Small intestine (tissue), 16 donors: ENCODE measurements at places on chromosomes 12 and 14. TPM values are rescaled to one million over a fixed set of nuclear protein-coding genes. Genes with fewer than 3 reads are reported as not detected.
A peak's percentile ranks its signal among the peaks of the same experiment; 100 is the strongest.

DNA sequence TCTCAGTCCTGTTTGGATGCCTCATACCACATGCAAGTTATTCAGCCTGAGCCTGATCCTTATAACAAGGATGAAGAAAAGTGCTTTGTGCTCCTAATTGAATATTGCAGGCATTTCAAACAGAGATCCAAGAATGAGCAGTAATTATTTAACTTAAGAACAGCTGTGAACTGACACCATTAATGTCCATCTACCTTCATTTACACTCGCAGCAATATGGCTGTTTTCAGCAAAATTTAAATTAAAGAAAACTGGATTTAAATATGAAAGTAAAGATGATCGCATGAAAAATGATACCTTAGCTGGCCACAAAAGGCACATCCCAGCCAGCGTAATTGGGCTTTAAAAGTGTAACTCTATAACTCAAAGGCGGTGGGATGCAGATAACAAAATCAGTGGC lies 466.3 kb downstream of the GALC start:
- DNase-seq, result no peak

DNA sequence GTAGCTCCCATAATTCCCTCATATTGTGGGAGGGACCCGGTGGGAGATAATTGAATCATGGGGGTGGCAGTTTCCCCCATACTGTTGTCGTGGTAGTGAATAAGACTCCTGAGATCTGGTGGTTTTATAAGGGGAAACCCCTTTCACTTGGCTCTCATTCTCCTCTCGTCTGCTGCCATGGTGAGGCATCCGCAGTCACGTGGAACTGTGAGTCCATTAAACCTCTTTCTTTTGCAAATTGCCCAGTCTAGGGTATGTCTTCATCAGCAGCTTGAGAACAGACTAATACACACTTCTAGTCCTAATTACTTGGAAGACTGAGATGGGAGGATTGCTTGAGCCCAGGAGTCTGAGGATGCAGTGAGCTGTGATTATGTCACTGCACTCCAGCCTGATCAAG lies 64.4 kb downstream of the TMX1 start:
- DNase-seq, result no peak

DNA sequence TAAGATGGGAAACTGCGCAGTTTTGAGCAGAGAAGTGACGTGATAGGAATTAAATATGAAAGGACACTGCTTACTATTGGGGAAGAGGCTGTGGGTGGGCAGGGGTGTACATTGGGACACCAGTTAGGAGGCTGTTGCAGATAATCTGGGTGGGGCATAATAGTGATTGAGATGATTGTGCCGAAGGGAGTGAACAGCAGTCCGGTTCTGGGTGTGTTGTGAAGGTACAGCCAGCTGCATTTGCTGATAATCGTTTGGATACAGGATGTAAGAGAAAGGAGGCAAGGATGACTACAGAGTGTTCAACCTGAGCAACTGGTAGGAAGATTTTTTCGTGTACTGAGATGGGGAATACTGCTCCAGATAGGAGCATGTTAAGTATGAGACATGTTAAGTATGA lies 205.2 kb upstream of the NEDD1 start:
- DNase-seq, result no peak

GRCh38 chr12:87756111-87756510 lies 273.1 kb downstream of the C12orf50 start:
- DNase-seq, result no peak

DNA sequence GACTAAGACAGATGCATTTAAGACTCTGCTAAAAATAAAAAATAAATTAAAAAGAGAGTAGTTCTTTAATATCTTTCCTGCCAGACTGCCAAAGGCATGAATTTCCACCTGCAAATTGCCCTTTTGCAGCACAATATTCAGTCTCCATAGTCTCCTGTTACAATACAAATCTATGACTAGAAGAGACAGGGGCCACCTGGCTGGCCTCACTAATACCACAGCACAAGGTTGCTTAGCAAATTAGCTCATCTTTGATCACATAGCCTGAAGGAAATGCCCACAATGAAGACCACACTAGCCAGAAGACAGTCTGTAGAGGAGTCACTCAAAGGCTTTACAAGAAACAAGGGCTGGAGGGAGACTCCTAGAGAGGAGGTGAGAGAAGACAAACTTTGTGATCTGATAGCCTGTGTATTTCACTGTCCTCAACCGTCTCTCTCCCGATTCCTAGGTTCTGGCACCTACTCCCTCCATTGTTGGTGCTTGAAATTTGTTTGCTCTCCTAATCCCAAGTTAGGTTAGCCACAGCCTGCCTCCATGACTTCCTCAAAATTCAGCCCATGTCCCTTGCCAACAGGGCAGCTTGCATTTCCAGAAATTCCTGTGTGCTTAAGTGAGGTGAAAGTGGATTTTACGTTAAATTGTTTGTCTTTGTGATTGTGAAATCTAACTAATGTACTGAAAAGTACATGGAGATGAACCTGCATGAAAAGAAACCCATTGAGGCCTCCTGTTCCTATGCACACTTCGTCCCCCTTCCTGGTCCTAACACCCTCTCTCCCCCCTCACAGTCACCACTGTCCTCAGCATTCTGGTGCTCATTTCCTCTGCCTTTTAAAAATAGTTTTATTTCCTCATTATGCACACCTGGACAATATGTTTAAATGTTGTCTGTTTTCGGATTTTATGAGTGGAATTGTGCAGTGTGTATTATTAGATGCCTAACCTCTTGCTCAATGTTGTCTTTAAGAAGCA lies 88.7 kb upstream of the PLXNC1 start:
- no peak for DNase-seq

DNA sequence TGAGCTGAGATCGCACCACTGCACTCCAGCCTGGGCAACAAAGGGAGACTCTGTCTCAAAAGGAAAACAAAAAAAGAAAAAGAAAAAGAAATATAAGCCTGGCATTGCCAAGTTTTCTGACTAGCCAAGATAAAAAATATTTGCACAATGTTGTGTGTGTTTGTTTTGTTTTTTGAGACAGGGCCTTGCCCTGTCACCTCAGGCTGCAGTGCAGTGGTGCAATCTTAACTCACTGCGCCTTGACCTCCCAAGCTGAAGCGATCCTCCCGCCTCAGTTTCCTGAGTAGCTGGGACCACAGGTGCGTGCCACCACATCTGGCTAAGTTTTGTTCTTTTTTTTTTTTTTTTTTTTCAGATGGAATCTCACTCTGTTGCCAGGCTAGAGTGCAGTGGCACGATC lies 5.5 kb upstream of the C12orf43 start:
- DNase-seq, result no peak

- DNase-seq, result no peak
Measured at GRCh38 chr12:130163461-130164215, 1.4 kb downstream of the FZD10 start.

DNA sequence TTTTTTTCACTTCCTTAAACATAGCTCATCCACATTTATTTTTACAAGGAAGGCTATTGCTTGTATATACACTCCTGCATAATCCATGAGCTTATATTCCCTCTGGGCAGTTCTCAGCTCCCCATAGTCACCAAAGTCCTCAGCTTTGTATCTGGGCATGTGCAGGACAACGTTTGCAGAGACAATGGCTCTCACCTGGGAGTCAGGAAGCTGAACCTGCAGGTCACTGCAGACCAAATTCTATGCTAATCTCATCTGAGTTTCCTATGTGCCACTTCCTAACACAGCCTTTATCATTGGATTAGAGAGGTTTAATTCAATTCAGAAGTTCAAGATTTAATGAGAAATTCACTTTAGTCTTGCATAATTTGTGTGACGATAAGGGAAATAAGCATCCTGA lies 131.5 kb downstream of the KCNK10 start:
- no peak for DNase-seq

GRCh38 chr14:63638493-63638892 lies 3.2 kb downstream of the WDR89 start:
- DNase-seq, result no peak

GRCh38 chr14:49955024-49955423 lies 62.1 kb downstream of the ARF6 start:
- DNase-seq, result no peak

DNA sequence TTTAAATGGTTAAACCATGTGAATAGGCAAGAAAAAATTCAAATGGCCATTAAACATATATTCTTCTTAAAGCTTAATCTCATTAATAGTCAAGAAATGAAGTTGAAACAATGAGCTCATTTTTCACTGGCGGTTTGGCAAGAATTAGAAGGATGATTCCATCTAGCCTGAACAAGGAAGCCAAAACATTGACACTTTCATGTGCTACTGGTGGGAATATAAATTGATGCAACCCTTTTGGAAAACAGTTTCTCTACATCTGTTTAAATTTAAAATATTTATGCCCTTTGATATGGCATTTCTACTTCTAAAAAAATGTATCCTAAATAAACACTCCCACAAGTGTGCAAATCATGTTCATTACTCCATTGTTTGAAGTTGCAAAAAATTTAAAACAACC lies 174.7 kb upstream of the HIF1A start:
- no peak for DNase-seq

DNA sequence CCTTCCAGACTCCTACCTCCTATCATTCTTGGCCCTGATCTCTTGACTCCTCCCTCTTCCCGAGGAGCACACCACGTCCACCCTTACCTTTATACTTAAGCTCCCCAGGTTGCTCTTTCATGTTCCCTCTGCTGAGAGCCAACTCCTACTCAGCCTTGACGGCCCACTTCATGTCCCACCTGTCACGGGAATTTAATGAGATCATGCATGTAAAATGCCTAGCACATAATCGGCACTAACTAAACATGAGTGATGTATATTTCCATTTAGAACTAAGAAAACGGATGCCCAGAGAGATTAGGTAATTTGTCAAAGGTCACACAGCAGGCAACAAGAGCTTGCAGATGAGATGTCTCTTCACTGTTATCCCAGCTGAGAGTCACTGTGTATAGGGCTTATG lies 45.1 kb downstream of the NOS1 start:
- DNase-seq, result no peak

GRCh38 chr14:91356181-91356763 lies 61.3 kb downstream of the CCDC88C start:
- no peak for DNase-seq

DNA sequence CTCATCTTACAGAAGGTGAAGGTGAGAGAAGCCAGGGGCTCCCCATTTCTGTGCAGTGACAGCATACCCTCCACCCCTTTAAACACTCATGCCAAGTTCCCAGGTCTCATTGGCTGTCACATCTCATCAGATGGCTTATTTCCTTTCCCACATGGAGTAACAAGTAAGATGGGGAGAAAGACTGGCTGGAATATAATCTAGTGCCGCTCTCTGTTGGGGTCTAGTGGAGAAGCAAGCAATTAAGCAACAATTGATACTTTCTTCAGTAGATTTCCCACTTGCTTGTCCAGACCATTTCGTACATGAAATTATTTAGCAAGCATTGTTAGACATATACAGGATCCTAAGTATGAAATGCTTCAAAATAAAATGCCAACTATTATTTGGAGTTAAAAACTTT lies 92.2 kb downstream of the SLC5A8 start:
- DNase-seq, result peak; percentile 8

- DNase-seq, result no peak
Measured at GRCh38 chr14:100076133-100076532, 10.9 kb downstream of the EVL start.

DNA sequence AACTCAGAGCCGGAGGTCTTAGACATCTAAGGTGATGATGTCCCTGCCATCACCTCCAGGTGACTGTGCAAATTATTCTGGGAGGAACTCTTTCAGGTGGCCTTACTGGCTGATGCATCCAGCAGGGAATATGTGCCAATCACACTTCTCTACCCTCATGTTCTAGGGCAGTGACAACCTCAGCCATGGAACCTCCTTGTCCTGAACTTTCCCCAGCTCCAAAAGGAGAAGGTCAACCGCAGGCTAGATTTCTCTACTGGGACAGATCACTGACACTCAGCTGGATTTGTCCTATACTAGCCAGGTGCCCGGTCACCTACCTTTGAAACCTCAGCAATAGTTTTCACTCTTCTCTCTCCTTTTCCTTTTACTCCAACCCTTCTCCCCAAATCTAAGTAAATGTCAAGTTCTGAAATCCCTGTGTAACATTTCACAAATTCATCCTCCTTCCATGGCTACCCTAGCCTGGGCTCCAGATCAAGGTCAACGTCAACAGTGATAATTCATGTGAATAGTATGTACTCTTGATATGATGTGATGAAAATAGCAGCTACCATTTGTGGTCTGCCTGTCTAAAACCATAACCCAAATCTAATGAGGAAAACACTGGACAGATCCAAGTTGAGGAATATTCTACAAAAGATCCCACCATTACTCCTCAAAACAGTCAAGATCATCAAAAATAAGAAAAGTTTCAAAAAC lies 115.0 kb upstream of the EGLN3 start:
- DNase-seq, result no peak

GRCh38 chr12:66640691-66641460 lies 38.0 kb downstream of the GRIP1 start:
- no peak for DNase-seq

DNA sequence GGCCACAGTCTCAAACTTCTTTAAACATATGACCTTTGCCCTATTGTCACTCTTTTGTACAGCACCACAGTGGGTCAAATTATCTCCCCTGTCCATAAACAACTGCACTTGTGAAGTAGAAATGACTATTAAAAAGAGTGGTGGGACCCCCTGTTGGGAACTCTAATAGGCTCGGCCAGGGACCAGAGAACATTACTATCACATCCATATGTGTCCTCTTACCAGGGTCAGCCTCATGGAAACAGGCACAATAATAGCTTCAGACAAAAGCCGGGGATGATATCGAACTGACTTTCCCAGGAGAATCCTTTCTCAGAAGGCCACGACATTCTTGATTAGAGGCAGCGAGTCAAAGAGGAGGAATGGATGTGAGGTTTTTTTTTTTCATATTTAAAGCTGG lies 96.6 kb downstream of the NKX2-1 start:
- no peak for DNase-seq

The MGAT4C gene
- under 0.01 TPM for polyA plus RNA-seq

The C1RL gene
- 14.1 TPM for polyA plus RNA-seq

The MAP1LC3B2 gene
- 2.7 TPM for polyA plus RNA-seq

The CMA1 gene
- 1.4 TPM for polyA plus RNA-seq

The PTGER2 gene
- 0.45 TPM for polyA plus RNA-seq

The MYBPC1 gene
- polyA plus RNA-seq, result 4.7 TPM

The RD3L gene
- polyA plus RNA-seq, result not detected

The SOAT2 gene
- 141 TPM for polyA plus RNA-seq

The DEPDC4 gene
- polyA plus RNA-seq, result 1.1 TPM

The PXN gene
- polyA plus RNA-seq, result 79.3 TPM

The PPP1R1A gene
- 6.5 TPM for polyA plus RNA-seq

The LRTM2 gene
- polyA plus RNA-seq, result 0.03 TPM

The PMEL gene
- polyA plus RNA-seq, result 3.1 TPM
